ENCODE measurements at places on chromosomes 6 and 20.

- DNase-seq: no peak
Measured at GRCh38 chr6:455835-456234, 64.3 kb downstream of the IRF4 start.

DNA sequence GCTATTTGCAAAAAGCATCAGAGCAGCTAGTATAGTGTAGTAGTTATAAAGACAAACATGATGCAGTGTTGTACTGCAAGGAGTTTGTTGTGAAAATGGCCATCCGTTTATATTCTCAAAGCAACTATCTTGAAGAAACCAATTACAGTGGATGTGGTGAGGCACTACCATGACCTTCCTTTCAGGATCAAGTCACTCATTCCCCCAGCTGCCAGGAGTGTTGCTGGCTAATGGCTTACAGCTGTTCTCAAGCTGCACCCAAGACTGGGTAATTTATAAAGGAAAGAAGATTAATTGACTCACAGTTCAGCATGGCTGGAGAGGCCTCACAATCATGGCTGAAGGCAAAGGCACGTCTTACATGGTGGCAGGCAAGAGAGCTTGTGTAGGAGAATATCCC, 29.0 kb downstream of the ADGRF4 start:
- DNase-seq: no peak

DNA sequence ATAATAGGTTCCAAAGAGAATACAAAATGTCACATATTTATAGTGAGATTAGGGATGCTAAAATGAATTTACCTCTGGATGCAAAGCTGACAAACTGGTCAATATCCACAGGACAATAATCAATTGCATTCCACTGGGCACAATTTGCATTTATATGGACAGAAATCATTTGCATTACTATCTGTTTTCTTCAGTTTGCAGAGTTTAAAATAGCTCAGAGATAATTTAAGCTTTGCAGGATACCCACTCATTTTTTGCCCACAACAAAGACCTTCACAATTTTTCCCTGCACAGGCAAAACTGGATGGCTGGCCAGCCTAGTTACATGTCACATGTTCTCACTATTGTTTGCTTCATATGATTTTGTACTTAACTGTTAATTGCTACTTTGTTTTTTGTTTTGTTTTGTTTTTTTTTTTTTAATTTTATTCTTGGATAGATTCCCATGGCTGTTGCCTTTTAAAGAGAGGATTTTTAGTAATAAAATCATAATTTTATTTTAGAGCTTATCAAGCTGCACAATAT, 483.5 kb downstream of the UTRN start:
- DNase-seq: no peak

DNA sequence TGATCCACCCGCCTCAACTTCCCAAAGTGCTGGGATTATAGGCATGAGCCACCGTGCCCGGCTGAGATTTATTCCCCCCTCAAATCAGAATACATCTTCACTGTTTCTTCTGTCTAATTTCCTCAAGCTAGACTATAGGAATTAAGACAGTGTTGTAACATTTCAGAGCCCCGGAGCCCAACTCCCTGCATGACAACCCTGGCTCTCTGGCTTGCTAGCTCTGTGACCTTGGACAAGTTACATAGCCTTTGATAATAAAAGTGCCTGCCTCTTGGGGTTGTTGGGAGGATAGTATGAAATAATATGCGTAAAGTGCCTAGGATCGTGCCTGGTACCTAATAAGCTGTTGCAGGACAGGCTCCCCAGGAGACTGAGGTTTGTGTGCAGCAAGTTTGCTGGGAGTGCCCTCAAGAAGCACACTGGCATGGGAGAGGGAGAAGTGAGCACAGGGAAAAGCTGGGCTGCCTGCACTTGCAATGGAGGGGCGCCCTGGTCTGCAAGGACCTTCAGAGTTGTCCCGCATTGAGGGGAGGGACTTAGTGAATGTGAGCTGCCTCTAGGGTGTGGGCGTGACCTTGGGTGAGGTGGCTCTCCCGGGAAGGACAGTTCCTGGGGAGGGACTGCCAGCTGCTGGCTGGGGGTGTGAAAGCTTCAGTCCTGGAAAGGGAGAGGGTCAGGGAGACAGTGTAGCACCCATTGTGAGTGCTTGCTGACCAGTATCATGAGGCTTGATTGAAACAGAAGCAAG, 43.4 kb downstream of the TAF8 start:
- peak; percentile 63 for DNase-seq

GRCh38 chr6:78089531-78089930, 436.7 kb downstream of the MEI4 start:
- DNase-seq: no peak

All from Peyer's patch (tissue), 4 donors.